ENCODE measurements at places on chromosomes 3 and 15.

DNA sequence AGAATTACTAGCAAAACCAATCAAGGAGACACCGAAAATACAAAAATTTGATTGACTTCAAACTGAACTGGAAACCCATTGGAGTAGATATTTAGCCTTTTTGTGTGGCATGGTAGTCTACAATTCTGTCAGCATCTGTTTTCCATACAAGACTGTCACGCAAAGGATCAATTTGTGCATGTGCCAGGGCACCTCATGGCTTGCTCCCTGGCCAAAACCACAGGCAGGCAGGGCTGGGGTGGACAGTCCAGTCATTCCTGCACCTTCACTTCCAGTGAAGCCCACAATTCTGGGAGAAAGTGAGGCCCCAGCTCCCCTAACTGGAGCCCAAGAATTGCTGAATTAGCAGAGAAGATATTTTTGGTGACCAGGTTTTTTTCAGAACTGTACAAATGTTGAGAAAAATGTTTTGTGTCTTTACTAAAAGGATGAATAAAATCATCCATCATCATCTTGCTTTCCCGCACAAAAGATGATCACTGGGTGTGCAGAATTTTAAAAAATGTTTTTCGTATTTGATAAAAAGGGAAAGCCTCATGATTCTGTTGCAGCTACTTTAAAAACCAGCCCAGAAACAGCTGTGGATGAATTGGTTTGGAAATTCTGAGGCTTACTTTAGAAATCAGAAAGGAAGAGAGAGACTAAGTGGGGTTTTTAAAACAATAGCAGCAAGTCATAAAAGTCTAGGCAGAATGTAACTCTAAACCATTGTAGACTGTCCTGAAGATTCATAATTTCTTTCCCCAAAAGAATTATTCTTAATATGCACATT, 86.4 kb downstream of the PCCB start:
- no peak for DNase-seq

DNA sequence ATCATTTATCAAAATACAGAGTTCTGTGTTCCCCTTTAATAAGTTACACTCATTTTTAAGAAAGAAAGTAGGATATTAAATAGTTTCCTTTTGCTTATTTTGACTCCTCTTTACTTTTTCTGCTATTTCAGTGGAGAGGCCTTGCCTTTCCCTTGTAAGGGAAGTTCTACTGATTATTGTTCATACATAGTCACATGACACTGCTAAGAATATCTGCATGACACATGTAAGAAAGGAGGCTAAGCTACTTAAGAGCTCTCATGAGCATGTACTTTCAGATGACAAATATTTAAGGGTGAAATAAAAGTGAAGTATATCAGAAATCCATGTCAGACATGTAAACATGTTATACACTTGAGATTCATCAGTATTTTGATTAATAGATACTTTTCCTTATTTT, 39.0 kb downstream of the MYRIP start:
- DNase-seq = no peak

GRCh38 chr15:69120732-69121131, 39.7 kb upstream of the GLCE start:
- DNase-seq = no peak

GRCh38 chr3:48347500-48347899, 14.0 kb upstream of the SPINK8 start:
- DNase-seq = no peak

DNA sequence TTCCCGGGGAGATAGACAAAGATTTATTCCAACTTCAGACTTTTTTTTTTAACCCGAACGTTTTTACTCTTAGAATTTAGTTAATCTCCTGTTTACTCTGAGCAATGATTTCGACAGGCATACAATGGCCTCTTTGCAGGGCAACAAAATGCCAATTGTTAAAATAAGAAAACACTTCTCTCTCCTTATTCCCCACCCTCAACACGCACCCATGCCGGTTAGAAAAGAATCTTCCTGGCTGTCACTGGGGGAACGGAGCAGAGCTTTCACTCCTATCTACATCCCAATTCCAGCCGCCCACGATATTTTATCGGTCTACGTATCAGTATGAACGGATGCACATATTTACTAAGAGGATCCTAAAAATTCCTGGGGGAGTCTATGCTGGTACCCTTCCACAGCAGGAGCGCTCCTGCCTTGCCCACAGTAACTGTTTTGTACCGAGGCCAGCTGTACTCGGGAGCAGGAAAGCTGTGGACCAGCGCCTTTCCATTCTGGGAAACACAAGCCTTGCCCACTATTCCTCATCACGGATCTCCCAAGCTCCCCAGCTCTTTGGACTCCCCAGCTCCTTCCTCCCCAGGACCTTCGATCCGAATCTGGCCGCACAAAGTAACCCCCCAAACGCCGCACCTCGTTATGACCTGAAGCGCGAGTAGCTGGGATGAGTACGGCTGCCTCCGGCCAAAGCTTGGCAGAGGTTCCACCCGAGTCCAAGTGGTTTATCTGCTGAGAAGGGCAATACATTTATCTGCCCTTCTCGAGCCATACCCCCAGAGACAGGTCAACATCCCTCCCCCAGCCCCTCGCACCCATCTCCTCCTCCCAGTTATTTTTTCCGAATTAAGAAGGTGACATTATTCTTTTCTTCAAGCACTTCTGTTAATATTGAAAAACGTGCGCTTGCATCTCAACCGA, 2.2 kb upstream of the FOXB1 start:
- no peak for DNase-seq

- no peak for DNase-seq
These were observed 404.8 kb upstream of the THBS1 start for GRCh38 chr15:39176030-39176429.

Data from NAMALWA (cell line).